ENCODE measurements at places on chromosomes 6 and 20.

- DNase-seq = no peak
Measured at GRCh38 chr6:51300510-51300909, 481.8 kb downstream of the TFAP2B start.

DNA sequence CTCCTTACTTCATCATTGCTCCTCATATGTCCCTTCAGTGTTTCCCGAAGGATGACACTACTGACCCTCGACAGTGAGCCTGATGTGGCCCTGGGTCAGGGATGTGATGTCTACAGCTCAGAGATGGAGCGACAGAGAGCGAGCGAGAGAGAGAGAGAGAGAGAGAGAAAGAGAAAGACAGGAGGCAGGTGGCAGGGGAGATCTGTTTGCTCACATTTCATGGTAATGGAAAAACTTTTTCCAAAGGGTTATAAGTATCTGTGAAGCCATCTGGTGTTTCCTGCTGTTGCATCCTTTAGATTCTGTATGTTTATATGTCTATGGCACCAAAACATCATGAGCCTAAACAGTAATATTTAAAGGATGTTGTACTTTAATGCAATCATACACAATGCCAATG is 77.2 kb downstream of the PPP1R3G start:
- DNase-seq = no peak

GRCh38 chr20:54469293-54469692 is 6.1 kb upstream of the DOK5 start:
- DNase-seq = no peak

DNA sequence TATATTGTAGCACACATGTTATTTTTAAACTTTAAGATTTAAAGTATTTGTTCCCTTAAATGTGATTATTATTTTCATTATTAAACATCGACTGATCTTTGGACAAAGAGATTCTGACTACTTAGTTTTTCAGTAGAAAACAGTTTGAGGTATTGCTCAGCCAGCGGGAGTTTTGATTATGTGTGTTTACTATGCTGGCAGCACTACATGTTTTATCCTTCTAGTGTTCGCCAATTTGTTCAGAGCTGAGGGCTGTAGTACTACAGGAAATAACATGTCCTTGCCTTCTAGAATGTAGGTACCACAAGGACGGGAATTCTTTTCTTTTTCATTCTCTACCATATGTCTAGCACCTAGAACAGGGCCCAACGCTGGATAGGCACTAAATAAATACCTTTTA is 11.1 kb upstream of the LCA5 start:
- no peak for DNase-seq

- DNase-seq = no peak
Measured at GRCh38 chr6:16398587-16398986, 160.2 kb downstream of the GMPR start.

GRCh38 chr20:46188866-46189541 is 70.9 kb downstream of the CD40 start:
- no peak for DNase-seq

GRCh38 chr6:34154668-34155447 is 9.0 kb upstream of the GRM4 start:
- DNase-seq = peak; percentile 50

DNA sequence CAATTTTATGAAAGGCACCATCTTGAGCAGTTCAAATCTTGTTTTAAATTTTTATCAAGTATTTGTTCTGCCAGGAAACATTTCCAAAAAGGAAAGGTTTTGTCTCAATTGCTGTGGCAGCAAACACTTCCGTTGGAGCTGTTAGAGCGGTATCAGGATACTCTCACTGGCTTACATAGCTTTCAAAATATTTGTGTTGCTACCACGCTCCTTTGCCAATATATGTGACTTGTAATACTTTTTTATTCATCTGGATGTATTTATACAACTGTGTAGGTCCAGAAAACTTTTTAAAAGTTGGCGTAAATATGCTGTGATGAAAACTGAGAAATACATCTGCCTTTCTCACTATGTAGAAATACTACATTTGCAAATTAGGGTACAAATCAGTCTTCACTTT is 37.8 kb upstream of the NHSL1 start:
- no peak for DNase-seq

- no peak for DNase-seq
Measured at GRCh38 chr6:15763837-15764236, 101.0 kb upstream of the DTNBP1 start.

DNA sequence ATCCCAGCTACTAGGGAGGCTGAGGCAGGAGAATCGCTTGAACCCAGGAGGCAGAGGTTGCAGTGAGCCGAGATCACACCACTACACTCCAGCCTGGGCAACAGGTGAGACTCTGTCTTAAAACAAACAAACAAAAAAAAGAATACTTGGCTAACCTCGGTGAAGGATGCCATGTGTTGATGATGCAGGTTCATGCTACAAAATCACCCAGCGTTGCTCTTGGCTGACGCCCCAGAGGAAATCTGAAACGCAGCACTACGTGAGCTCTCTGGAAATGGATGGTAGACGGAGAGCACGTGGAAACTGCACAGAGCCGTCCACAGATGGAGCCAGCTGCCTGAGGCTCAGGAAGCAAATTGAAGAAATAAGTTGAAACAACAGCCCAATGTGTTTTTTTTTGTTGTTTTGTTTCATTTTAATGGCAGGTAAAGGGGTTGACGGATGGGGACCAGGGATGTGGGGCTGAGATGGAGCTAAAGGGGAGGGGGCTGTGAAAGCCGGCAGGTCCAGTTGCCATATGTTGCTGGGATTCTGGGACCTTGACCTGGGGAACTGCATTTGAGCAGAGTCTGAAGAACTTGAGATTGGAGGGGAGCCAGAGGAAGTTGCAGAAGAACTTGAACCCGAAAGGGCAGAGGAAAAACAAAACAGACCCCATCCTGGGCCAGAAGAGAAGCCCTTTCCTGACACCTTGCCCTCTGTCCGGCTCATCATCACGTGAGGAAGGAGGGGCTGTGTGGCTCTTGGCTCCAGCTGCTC is 12.8 kb upstream of the MANBAL start:
- no peak for DNase-seq

GRCh38 chr6:97422171-97422570 is 139.2 kb upstream of the MMS22L start:
- no peak for DNase-seq

DNA sequence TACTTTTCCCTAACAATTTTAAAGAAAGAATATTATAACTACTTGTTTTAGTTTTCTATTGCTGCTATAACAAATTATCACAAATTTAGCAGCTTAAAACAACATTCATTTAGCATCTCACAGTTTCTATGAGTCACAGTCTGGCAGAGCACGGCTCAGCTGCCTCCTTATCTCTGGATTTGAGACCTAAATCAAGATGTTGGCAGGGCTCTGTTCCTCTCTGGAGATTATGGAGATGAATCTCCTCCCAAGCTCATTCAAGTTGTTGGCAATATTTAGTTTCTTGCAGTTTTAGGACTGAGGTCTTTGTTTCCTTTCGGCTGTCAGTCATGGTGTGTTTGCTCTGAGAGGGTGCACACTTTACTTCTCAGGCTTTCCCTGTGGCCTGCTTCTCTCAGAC is 1065.8 kb upstream of the EYS start:
- DNase-seq = no peak

- DNase-seq = no peak
Measured at GRCh38 chr6:55545791-55546190, 33.2 kb downstream of the HMGCLL1 start.

DNA sequence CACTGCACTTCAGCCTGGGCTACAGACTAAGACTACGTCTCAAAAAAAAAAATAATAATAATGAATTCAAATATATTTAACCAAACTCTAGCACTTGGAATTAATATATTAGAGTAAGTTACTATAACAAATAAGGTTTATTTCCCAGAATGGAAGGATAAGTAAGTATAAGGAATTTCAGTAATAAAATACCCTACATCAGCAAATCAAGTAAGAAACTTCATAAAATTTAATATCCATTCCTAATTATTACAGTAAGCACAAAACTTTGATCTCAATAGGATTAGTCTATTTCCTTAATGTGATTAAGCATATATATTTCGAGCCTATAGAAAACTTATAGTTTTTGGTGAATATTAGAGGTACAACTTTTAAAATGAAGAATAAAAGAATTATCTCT is 36.7 kb upstream of the SDHAF4 start:
- no peak for DNase-seq

Measured in activated T-helper 9 cell treated with anti-CD3 and anti-CD28 coated beads, Interleukin-2, amount 50 U/mL, for 16 hours (primary cell).